NCI-H187 (cell line): ENCODE measurements at places on chromosomes 5 and 9.

- no peak for DNase-seq
These were observed 26.4 kb upstream of the LNPEP start for GRCh38 chr5:96909435-96909834.

DNA sequence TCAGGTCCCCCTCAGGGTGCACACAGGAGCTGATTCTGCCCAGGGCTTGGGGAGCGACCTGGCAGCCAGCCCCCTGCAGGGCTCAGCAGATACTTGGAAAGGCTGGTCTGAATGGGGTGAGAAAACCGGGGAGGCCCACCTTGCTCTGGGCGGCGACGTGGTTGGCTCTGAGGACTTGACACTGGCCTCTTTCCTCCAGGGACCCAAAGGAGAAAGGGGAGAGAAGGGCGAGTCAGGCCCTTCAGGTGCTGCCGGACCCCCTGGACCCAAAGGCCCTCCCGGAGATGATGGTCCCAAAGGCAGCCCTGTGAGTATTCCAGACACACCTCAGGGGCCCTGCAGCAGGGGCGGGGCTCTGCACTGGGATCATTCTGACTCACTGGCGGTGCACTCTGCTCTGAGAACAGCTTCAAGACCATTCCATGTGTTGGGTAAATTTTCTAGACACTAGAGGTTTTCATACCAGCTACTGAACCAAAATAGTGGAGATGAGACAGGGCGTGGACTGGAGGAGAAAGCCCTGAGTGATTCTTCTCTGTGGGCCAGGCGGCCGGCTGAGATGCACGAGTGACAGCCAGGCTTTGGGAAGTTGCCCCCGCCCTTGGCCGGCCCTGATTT, 65.9 kb upstream of the FCN2 start:
- no peak for DNase-seq

DNA sequence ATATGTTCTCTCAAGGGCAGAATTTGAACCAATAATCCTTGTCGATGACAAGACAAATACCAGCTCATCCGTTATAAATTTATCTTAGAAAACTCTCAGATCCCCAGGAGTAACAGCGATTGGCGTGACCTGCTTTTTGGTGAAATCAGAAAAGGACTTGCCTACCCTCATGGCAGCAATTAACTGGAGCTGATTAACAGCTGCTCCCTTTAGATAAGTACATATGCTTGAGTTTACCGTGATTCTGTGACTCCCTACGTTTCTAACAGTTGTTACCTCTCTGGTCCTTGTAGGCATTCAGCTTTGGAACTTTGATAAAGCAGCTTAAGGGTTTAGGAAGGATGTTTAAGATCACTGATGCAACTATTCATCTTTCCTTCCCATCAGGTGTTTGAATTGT, 2.6 kb downstream of the INVS start:
- DNase-seq: no peak

- DNase-seq: no peak
These were observed 2.7 kb upstream of the HSPA4 start for GRCh38 chr5:133048993-133049725.

DNA sequence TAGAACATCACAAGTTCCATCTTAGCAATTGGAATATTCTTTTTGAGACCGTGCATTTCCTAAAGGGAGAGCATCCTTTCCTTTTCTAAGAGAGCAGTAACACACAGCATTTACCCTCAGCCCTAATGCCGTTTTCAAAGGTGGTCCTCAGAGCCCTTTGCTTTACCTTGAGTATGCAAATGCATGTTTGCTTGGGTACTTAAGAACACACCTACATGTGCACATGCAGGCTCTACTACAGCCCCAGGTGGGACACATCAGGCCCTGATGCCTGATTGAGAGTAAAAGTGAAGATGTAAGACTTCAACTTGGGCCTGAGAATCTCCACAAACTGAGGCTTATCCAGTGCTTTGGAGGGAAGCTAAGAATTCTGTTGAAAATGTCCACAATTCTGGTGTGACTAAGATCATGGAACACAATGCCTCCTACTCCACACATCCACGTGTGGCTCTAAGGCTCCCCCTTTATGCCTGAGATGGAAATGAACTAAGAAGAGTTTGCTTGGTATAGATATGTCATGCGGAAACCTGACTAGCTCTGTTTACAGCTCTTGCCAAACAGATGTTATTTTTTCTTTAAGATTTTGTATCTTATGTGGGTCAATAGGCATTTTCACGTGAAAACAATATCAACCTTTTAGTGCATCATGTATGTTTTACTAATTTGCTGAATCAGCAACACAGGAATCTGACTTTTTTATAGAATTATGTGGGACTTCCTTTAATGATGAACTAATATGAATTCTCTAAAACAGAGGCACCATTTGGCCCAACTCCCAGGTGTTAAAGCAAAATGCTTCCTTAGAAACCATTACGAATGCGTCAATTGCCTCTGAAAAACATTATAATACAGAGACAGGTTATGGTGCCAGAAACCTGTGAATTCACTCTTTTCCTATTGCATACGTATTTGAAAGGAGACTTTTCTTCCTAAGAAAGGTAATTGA, 48.9 kb upstream of the SLC2A8 start:
- no peak for DNase-seq

DNA sequence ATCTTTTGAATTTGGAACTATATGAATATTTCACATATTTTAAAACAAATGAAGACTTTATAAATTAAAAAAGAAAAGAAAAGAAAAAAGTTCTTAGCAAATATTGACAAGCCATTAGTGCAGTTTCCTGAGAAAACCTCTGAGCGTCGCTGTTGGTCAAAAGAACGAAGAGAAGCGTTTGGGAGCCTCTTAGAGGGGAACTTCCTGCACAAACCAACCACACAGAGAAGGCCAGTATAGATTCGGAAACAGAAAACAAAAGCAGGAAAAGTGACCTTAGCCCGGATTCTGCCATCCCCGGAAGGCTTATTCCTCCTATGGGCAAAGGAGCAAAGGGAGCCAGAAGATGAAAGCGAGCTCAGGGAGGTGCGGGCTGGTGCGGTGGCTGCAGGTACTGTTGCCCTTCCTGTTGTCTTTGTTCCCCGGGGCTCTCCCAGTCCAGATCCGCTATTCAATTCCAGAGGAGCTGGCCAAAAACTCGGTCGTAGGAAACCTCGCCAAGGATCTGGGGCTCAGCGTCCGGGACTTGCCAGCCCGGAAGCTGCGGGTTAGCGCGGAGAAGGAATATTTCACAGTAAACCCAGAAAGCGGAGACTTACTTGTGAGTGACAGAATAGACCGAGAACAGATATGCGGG, at the start of gene PCDHGB2:
Gene PCDHGB2 (plus strand): TSS at position 205 of the 637 bp plus-strand sequence. CDS start 142 bp downstream, at position 347.
- DNase-seq: no peak

DNA sequence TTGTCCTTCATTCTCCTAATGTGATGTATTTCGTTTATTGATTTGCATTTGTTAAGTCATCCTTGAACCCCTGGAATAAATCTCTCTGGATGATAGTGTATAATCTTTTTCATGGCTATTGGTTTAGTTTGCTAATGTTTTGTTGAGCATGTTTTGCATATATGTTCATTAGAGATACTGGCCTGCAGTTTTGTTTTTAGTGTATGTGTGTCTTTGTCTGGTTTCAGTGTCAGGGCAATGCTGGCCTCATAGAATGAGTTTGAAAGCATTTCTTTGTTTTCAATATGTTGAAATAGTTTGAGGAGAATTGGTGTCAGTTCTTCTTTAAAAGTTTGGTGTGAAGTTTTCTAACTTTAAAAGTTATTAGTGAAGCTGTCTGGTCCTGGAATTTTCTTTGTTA, 149.6 kb upstream of the ATP10B start:
- DNase-seq: no peak

GRCh38 chr5:31148959-31149475, 44.5 kb upstream of the CDH6 start:
- DNase-seq: no peak

DNA sequence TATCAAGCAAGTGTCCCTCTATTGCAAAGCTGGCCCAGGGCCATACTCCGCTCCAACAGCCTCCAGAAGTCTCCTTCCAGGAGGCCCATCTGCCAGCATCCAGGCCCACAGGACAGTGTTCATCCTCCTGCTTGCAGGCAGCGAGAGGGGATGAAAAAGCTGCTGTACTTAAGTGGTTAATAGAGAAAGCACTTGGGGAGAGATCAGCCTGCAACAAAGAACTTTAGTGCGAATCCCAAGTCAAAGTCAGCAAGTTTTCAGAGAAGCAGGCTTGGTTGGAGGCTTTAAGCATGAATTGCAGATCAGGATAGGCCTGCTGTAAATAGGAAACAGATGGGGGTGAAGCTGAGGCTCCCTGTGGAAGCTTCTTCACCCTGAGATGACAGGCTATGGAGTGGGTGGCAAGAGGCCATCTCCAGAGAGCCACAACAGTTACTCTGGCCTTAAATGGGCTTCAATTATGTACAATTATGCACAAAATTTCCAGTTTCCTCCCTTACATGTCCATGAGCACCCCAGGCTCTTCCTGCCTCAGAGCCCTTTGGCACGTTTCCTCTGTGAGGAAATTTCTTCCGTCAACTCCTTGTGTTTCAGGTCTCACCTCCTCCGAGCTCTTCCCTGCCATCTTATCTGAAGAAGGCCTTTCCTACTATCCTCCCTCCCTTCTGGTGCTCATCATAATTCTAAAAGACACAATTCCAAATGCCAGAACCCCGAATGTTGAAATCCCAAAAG, 98.0 kb upstream of the NR3C1 start:
- DNase-seq: no peak

DNA sequence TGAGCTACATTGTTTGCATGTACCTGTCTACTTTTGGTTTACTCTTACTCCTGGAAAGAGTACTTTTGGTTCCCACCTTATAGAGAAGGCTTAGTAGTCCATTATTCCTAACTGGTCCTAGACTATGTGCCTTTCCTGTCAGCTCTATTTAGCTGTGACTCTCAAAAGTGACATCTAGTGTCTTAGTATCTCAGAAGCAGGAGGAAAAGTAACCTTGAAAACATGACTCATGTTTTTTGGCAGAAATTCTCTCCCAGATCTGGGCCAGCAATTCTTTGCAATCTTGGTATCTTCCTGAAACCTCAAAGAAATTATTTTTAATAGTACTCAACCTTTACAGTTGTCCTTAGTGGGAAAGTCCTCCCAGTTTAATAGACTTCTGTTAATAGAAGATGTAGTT, 691.7 kb upstream of the SEMA6A start:
- DNase-seq: no peak

DNA sequence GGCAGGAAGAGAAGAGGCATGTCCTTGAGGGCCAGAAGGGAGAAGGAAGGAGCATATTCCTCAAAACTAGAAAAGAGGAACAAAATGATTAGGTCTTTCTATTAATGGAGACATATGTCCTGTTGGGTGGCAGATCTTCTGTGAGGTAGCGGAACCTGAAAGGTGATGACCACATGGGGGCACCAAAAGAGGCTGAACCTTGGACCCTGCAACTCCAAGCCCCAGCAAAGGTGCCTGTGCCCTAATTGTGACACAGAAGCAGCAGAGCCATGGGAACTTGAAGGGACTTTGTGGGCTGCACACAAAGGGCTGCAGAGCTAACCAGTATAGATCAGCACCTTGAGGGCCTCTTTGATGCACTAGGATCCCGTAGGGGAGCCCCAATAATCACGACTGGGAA, 158.0 kb downstream of the BAAT start:
- DNase-seq: no peak

DNA sequence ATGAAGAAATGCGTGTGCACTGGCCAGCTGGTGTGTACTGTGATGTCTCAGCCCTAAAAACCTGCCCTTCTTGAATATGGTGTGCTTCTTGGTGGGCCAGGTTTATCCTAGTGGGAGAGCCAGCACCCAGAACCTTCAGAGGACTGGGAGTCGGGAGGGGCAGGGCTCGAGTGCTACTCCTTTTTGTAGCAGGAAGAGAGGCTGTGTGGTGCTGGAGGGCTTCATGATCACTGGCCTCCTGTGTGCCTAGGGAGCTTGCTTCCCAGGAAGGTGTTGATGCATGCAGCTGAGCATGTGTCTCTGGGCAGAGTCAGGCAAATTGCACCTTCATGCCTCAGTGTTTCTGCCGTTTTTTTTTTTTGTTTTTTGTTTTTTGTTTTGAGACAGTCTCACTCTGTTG, 20.0 kb downstream of the PHF2 start:
- DNase-seq: no peak

DNA sequence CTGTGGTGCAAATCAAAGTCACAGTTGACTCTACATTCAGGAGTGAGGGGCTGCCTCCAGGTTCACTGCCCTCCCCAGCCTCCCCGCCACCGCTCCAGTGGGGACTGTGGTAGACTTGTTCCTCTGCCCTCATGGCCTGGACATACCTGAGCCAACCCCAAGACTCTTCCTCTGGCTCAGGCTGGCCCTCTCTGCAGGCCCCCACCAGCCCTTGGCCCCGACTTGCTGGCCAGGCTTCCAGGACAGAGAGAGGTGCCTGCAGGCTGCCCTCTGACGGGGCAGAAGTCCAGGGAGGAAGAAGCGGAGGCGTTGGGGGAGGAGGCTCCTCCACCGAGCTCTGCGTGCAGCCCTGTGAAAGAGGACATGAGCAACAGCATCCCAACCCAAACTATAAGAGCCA, 2.8 kb upstream of the SARDH start:
- DNase-seq: no peak

DNA sequence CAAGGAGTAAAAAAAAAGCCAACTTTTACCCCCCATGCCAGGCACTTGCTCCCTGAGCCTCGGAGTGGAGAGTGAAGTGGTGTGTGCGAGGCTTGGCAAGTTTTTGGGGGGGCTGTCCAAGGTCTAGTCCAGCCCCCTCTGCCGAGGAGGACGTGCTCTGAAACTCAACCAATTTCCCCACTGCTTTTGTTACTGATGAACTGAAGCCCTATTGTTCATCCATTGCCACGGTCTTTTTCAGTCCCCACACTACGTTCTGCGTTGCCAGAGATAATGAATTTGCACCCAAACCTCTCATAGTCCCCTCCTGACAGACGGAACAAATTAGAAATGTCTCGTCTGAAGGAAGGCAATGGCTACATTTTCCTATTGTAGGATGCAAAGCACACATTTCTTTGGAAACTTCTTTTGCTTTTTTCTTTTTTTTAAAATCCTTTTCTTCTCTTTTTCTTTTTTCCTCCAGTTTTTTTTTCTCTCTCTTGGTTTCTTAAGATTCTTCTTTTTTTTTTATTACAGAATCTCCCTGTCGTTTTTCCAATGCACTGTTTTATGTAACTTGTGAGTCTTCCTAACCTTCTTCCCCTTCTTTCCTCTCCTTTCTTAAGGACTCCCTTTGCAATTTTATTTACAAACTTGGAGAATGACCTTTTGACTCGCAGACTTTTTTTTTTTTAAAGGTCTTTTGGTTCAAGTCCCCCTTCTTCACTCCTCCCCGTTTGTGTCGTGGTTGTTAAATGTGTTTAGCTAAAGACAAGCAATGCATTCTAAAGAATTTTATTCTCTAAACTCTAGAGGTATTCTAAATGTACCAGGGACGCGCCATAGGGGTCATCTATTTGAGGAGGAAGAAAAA, 209.5 kb downstream of the MEF2C start:
- DNase-seq: no peak

DNA sequence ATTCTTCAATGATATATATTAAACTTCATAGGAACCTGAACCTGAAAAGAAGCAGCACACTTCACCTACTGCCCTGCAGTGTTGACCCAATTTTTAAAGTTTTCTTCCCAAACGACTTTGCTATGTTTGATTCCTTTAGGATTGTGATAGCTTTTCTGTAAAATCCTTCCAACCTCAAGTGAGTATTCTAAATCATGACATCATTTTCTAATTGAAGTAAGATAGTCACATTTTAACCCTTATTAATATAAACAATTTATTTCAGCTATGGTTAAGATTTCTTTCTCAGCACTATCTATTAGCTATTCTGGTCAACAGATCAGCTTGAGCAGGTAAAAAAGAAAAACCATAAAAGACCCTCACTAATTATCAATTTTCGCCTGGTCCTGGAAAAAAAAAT, 162.0 kb downstream of the SMARCA2 start:
- no peak for DNase-seq
